Cortex of kidney (tissue), 1 donor: ENCODE measurements at places on chromosomes 7 and 10.

- no peak for DNase-seq
Observed at GRCh38 chr10:75083972-75084833, 27.3 kb upstream of the SAMD8 start.

- no peak for DNase-seq
Observed at GRCh38 chr7:95999481-95999880, 227.1 kb downstream of the DYNC1I1 start.

GRCh38 chr10:67819768-67820204 is 18.2 kb downstream of the DNAJC12 start:
- DNase-seq: no peak

DNA sequence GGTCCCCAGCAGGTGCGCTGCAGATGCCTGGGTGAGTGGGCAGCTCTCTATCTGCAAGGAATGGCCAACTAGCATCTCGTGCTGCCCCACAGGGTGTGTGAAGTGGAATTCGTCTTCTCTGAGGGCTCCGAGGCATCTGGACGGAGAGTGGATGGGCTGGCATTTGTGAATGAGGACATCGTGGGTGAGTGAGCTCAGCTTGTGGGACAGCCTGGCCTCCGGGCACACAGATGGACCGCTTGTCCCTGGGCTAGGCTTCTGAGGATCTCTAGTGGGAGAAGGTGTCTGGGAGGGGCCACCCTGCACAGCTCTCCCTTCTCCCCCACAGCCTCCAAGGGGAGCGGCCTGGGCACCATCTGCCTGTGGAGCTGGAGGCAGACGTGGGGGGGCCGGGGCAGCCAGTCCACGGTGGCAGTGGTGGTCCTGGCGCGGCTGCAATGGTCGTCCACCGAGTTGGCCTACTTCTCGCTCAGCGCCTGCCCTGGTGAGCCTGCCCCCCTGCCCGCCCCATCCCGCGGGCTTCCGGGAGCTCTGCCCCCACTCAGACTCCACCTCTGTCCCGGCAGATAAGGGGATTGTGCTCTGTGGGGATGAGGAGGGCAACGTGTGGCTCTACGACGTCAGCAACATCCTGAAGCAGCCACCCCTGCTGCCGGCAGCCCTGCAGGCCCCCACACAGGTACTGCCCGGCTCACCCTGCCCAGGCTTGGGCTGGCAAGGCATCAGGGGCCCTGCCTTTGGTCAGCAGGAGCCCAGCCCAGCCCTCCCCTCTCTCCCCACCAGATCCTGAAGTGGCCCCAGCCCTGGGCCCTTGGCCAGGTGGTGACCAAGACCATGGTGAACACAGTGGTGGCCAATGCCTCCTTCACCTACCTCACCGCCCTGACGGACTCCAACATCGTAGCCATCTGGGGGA is 6.3 kb downstream of the POLR2J start:
- DNase-seq: no peak

DNA sequence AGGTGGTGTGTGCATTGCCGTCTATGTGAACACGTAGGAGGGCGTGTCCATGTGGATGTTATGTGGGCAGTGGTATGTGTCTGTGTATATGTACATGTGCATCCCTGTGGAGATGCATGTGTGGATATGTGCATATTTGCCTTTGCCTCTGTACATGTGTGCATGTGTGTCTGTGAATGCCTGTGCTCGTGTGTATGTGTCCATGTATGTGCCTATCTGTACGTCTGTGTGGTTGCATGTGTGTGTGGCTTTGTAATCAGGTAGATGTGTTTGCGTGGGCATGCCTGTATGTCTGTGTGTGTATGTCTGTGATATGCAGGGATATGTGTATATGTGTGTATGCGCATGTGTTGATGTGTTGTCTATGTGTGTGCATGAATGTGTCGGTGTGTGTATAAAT is 19.7 kb downstream of the ADCY1 start:
- DNase-seq: no peak

GRCh38 chr10:17980846-17981565 is 29.3 kb downstream of the SLC39A12 start:
- no peak for DNase-seq

GRCh38 chr10:3882855-3883254 is 97.8 kb upstream of the KLF6 start:
- no peak for DNase-seq
